A549 treated with Mapracorat at 1 μM for 4 hours (cell line): ENCODE measurements at places on chromosomes 4 and X. TPM values are rescaled to one million over a fixed set of nuclear protein-coding genes. Genes with fewer than 3 reads are reported as not detected.

The HNRNPD gene
- 230 to 330 TPM (median 232 TPM) in 5 replicates for total RNA-seq

The ADAMTS3 gene
- total RNA-seq: 0.02 to 0.14 TPM in 2 of 5 replicates, not detected in the others

The SPANXA2 gene
- 0.38 to 0.45 TPM in 2 of 5 replicates, not detected in the others for total RNA-seq

The MXRA5 gene
- total RNA-seq: not detected in 5 replicates

The PRICKLE3 gene
- total RNA-seq: 12.4 to 18.2 TPM (median 17.1 TPM) in 5 replicates

The SPANXC gene
- 1.3 TPM in 1 of 5 replicates, not detected in the others for total RNA-seq
